ENCODE measurements at places on chromosomes 4 and X.

GRCh38 chrX:10634392-10635161 lies 14.2 kb upstream of the MID1 start:
- no peak for DNase-seq

DNA sequence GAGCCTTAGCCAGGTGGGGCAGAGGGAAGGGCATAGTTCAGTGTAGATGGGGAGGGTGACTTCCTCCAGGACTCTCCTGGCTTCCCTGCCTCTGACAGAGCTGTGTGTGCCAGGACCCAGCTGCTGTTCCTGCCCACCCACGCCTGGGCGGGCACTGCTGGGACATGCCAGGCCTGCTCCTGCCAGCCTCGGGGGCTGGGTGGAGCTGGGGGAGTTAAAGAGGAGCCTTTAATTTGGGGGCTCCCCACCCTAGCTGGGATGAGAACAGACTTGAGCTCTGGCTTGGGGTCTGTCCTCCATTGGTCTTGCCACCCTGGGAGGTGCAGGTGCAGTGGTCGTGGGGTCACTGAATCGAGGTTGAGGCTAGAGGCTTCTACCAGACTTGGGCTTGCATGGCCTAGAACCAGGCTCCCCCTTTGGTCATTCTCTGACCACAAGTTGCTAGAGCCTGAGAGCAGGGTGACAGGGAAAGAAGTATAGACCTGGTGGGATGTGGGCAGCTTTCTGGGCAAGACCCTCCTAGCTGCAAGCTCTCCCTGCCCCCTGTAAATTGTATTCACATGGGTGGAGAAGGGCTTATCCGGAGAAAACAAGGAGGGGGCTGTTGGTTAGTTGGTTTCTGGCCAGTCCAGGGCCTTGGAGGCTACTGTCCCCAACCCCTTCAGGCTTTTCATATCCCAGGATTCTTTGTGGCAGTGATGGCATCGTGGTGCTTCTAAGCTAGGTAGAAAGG lies 5.7 kb downstream of the EFNB1 start:
- no peak for DNase-seq

- DNase-seq = no peak
These were observed 415 bp upstream of the TENM3 start for GRCh38 chr4:182242787-182243186.

- no peak for DNase-seq
These were observed 42.4 kb downstream of the FNIP2 start for GRCh38 chr4:158811216-158811540.

DNA sequence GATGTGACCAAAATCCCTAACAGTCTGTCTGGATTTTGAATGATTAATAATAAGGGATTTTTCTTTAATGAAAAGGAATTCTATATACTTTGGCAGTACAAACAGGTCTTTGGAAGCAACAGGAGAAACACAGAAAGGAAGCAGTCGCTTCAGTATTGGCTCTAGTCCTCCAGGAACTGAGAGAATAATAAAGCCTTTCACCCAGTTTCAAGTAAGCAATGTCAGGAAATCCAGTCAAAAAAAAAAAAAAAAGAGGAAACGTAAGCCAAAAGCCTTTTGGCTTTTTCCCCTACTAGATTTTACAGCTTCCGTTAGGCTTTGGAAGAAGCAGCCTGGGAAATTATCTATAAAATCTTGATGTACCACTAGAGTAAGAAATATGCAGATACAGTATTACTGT lies 61.7 kb upstream of the HDAC8 start:
- no peak for DNase-seq

DNA sequence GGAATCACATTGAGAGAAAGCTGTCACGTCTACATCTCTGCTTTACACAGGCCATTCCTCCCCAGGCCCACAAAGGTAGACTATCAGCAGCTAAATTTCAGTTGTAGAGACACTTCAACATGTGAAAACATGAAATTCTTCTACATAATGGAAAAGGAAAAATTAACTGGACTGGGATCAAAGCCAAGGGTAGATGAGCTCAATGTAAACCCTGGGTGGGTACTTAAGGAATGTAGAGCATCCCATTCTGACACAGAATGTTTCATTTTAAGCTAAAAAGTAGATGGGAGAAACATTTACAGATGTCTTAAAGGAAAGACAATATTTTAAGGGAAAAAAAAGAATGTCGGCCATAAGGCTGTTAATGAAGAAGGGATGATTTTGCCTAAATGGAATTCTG lies 51.3 kb upstream of the NPNT start:
- DNase-seq = no peak

DNA sequence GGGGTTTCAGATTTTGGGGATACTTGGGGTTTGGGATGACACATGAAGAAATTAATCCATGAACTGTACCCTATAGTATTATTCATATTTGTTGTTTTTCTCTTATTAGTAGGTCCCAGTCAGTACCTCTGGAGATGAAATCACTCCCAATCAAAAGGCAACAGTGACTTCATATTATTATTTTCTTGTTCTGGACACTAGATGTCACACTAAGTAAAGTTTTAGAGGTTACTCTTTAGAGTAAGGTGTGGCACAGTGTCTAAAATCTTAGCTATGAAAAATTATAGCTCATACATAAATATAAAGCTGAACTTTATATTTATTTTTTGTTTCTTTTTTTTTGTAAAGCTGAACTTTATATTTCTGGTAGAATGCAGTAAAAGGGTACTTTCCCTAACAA lies 35.1 kb downstream of the FAM114A1 start:
- peak; percentile 56 for DNase-seq

GRCh38 chr4:140149846-140150635 lies 3.9 kb downstream of the MAML3 start:
- DNase-seq = no peak

- DNase-seq = no peak
These were observed 371.7 kb downstream of the SLITRK2 start for GRCh38 chrX:146189371-146189770.

DNA sequence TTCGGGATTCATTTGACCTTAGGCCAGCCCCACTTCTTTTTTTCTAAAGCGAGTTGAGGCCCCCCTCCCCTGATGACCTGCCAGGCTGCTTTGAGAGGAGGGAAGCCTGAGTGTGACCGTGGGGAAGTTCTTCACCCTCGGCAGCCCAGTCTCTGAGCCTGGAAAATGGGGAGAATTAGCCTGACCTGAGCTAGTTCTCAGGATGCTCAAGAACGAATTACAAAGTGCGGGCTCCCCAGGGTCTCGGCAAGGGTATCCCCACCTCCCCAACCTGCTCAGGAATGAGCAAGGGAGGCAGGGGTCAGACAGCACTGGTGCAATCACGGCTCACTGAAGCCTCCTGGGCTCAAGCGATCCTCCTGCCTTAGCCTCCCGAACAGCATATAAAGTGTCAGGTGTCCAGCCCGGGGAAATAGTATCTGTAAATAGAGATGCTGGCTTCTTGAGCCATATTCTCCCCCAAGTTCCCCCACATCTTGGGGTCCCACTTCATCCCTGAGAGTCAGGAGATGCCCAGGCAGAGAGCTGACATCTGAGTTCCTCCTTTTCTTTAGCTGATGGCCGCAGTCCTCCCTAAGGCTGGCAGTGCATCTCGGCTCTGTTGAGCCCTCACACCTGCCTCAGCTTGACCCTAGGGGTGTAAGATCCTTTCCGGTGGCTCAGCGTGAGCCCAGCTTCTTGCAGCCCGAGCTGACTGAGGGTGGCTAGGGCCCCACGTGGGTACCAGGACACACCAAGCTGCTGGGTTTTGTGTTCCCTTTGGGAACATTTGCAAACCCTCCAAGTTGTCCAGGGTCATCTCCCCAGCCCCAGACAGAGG lies 1.6 kb downstream of the DUSP9 start:
- no peak for DNase-seq

- no peak for DNase-seq
These were observed 155.6 kb downstream of the GATB start for GRCh38 chr4:151605215-151605614.

GRCh38 chrX:65253817-65254216 lies 277.6 kb upstream of the ZC4H2 start:
- no peak for DNase-seq

GRCh38 chr4:177301126-177301639 lies 8.5 kb upstream of the NEIL3 start:
- DNase-seq = no peak

DNA sequence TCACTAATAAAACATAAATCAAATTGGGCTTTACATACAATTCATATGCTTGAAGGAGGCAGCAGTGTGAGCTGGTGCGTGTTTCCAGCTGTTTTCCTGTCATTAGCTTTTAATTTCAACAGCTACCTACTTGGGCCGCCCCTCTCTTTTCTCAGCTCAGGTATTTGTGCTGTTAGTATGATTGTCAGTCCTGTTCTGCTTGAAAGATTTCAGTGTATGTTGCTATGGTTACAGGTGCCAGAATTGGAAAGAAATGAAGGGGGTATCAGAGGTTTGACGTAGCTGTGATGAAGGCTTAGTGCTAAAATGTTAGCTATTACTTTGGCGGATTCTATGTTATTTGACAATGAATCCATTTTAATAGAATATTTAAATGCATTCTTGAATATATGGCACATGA lies 440.3 kb downstream of the ZIC3 start:
- DNase-seq = no peak

Data from GM10248 (cell line).